ENCODE measurements at places on chromosomes 12 and 14. TPM values are rescaled to one million over a fixed set of nuclear protein-coding genes. Genes with fewer than 3 reads are reported as not detected.

Gene ZNF268
- total RNA-seq, result 18.6 TPM

Gene A2ML1
- total RNA-seq, result not detected

Gene TUNAR
- not detected for total RNA-seq

Gene CNTN1
- not detected for total RNA-seq

Gene PLEKHG7
- total RNA-seq, result not detected

Gene ZDHHC22
- not detected for total RNA-seq

Gene SLC7A8
- total RNA-seq, result 0.40 TPM

Gene GRIP1
- total RNA-seq, result 2.2 TPM

Gene LRRC10
- total RNA-seq, result not detected

Gene WIF1
- not detected for total RNA-seq

Gene CCNT1
- total RNA-seq, result 68.1 TPM

Gene OR6C2
- total RNA-seq, result not detected

Gene SLCO1B1
- total RNA-seq, result not detected

Gene POTEM
- not detected for total RNA-seq

Gene GARIN6
- not detected for total RNA-seq

Gene EEA1
- total RNA-seq, result 19.2 TPM

Gene CLECL1
- 7.6 TPM for total RNA-seq

Gene CATSPERB
- total RNA-seq, result not detected

Gene GALNT6
- 21.5 TPM for total RNA-seq

Gene ZCCHC8
- 37.6 TPM for total RNA-seq

Gene ADAMTS20
- not detected for total RNA-seq

Gene SPIC
- total RNA-seq, result not detected

Gene CAMKK2
- 41.8 TPM for total RNA-seq

Gene PTGDR
- total RNA-seq, result 0.34 TPM

Gene RPGRIP1
- total RNA-seq, result not detected

Gene NR2C1
- 21.3 TPM for total RNA-seq

Gene GPRC5D
- not detected for total RNA-seq

Gene TAS2R13
- 0.10 TPM for total RNA-seq
